Hindlimb muscle (tissue), 1 donor: ENCODE measurements at places on chromosomes 7 and 10. TPM values are rescaled to one million over a fixed set of nuclear protein-coding genes. Genes with fewer than 3 reads are reported as not detected.

IDI2 gene
- polyA plus RNA-seq = not detected

GPER1 gene
- polyA plus RNA-seq = 14.2 TPM

SPDYE5 gene
- polyA plus RNA-seq = 5.5 TPM

ETV1 gene
- polyA plus RNA-seq = 11.0 TPM

ANKRD2 gene
- 24.2 TPM for polyA plus RNA-seq

RBM33 gene
- polyA plus RNA-seq = 28.4 TPM

SPAG6 gene
- 6.5 TPM for polyA plus RNA-seq

GIMAP4 gene
- polyA plus RNA-seq = 18.7 TPM

ZCWPW1 gene
- polyA plus RNA-seq = 7.1 TPM

RGR gene
- 18.9 TPM for polyA plus RNA-seq

- DNase-seq = no peak
Observed at GRCh38 chr10:88082391-88082790, 219.0 kb downstream of the PTEN start.

DNA sequence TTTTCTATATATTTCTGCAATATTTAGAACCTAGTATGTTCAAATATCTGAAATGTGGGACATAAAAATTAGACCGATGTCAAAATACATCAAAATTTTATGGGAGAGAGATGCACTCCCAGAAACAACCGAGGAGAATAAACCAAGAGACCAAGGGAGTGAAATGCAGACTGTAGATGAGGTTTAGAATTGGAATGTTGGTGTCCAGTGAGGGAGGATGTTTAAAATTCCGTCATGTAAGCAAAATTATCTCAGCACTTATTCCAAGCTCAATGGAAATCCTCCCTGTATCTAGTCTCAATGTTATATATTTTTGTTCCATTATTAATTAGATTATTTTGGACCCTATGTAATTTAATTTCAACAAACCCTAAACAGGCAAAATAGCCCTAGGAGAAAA, 61.9 kb upstream of the MAGI2 start:
- no peak for DNase-seq

DNA sequence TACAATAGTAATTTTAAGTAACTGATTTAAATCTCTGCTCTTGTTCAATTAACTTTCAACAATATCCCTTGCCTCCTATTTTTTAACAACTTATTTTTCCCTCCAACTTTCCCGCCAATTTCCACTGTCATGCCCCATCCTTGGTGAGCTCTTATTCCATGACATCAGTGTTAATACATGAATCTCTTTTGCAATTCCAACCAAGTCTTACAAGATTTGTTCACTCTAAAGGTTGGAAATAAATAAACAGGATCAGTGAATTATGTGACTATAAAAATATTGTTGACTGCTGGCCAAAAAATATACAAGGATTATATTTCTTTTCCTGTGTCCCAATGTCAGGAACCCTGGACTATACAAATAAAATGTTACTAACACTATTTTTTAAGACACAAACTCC, 21.0 kb upstream of the AGMO start:
- no peak for DNase-seq

GRCh38 chr10:5563321-5563961, 38.7 kb downstream of the CALML3 start:
- DNase-seq = no peak

DNA sequence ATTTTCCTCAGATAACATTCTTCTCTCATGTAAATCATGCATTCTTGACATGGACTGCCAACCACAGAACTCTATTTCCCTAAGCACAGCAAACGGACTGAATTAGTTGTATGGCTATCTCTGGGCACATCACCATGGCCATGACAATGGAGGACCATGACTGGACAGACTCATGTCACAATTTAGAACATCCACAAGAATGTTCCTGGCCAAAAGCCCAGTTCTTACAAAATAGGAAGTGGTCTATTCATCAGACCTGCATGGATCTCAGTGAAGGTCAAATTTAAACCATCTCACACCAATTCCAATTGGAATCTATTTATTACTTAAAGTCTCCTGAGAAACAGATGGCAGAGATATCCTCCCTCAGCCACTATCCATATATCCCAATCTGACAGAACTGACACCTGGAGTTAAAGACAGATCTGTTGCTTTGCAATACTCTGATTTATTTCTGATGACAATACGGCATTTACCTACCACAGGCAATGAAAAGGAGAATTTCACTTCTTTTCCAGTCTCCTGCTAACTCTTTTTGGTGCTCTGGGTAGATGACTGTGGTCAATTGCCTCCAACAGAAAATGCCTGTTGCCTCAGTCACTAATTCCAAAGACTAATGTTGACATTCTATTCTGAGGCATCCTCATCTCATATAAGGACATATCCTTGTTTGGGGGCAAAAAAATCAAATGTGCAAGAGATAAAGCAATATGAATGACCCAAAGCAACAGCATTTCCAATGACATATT, 254.8 kb downstream of the HTR7 start:
- no peak for DNase-seq

GRCh38 chr7:70393956-70394355, 738.0 kb upstream of the GALNT17 start:
- DNase-seq = no peak

DNA sequence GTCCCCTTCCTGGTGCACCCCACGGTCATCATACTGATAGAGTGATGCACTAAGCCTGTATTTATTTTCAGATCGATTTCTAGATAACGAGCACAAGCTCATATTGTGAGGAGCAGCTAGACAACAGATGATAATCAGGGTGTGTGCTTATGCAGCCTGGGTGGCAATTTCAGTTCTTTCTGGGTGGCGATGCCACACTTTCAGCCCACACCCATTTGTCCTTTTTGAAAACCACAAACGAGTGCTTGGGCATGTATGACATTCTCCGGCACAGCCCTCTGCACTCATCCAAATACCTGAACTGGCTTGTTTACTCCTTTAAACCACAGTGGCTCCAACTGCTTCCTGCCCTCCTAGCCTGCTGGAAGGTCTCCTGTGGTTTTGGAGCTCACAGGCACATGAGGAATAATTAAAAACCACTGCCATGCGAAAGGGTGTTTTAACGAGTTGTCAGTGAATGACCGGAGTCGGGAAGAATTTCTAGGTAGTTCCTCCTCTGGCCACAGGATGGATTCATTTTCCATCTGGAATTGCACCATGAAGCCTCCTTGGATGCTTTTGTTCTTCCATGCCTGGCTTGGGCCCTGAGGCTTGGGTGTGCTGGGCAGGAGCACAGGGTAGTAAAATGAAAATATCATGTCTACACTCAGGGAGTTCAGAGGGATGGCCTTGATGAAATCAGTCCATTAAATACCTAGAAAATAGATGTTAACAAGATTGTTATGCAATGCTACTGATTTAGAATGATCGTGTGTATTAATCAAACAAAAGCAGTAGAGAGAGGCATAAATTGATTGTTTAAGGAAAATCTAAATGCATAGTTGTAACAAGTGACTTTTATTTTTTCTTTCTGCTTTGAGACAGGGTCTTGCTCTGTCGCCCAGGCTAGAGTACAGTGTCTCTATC, 52.4 kb upstream of the ITGB1 start:
- DNase-seq = no peak

DNA sequence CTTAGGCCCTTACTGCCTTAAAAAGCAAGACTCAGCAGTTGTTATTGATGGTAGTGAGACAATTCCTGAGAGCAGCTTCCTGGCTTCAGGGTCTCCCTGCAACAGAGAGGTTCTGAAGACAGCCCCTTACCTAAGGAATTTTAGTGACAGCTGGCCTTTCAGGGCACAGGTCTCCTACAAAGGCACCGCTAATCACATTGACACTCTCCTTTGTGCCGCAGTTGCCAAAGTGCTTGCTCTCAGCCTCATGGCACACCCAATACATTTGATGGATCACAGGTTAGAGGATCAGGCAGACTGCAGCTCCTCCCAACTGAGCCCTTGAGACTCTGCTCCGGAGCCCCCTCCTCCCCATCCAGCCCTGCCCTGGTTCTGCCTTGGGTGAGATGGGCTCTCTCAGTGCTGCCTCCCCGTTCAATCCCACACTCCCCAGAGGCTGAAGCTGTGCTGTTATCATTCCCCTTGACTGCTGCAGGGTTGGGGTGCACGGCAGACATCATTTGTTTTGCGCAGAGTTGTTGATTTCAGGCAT, 198.2 kb downstream of the EMX2 start:
- no peak for DNase-seq

DNA sequence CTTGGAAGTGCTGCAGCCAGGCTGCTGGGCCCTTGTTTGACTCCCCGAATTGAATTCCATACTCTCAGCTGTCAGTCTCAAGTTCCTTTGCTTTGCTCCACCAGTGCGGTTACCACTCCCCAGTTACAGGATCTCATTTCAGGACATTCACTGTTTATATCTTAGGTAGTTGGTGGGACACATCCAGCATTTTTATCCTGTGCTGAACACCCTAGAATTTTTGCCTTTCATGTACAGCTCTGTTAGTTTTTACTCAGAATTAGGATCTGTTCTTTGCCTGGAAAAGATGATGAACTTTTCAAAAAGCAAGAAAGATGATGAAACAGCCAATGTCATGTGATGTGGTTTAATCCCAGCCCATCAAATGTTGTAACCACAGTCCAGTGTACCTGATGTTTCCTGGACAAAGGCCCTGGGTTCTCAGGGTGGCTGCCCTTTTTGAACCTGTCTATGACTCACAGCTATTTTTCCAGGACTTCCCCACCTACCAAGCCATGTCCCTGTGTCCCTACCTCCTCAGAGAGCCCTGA, 149.7 kb downstream of the NOC3L start:
- no peak for DNase-seq

GRCh38 chr10:12782537-12782936, 219.0 kb downstream of the CCDC3 start:
- no peak for DNase-seq

DNA sequence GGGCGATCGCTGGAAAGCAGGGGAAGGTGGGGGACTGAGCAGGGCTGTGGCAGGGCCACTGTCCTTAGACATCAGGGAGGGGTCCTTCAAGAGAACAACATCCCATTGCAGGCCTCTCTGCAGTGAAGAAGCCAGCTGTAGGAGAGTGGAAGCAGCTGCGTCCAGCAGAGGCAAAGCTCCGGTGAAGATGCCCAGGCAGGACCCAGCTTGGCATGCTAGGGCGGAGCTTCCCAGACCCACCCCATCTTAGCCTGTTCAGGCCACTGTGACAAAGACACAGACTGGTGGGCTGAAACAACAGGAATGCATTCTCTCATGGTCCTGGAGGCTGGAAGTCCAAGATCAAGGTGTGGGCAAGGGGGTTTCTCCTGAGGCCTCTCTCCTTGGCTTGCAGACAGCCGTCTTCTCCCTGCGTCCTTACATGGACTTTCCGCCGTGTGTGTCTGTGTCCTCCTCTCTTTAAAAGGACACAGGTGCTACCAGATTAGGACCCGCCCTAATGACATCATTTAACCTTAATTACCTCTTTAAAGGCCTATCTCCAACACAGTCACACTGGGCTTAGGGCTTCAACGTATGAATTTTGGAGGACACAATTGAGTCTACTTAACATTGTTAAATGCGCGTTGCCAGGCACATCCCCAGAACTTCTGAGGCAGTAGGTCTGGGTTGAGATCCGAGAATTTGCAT, 178.1 kb upstream of the GRB10 start:
- DNase-seq = no peak

GRCh38 chr10:70785190-70785589, at the start of gene TBATA:
Gene TBATA (minus strand): TSS chr10:70785377. CDS start chr10:70783379, 1,998 bp downstream.
- DNase-seq = no peak

DNA sequence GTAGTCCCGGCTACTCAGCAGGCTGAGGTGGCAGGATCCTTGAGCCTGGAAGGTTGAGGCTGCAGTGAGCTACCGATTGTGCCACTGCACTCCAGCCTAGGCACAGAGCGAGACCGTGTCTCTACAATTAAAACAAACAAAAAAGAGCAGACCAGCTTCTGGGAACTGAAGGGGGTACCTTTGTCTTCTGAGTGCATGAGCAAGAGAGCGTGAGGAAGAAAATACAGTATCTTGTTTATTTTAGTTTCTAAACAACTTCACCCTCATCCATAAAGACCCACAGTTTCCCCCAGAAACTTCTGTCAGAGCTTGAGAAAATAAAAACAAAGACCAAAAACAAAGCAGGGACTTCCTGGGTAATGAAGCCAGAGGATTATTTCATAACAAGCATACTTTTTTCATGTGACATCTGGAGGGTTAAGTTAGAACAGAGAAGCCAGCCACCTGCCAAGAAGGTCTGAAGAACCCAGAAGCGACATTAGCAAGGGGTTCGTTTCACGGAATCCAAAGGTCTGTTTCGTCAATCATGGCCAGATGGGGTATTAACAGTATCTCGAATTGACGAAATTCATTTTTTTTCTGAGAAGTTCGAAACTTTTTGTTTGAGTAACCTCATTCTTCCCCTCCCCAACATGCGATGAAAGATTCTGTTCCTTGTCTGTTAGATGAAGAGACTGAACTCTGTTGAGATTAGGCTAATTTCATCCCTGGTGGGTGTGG, 10.2 kb upstream of the IL2RA start:
- no peak for DNase-seq

GRCh38 chr10:73644767-73645166, 3.5 kb upstream of the MYOZ1 start:
- no peak for DNase-seq

DNA sequence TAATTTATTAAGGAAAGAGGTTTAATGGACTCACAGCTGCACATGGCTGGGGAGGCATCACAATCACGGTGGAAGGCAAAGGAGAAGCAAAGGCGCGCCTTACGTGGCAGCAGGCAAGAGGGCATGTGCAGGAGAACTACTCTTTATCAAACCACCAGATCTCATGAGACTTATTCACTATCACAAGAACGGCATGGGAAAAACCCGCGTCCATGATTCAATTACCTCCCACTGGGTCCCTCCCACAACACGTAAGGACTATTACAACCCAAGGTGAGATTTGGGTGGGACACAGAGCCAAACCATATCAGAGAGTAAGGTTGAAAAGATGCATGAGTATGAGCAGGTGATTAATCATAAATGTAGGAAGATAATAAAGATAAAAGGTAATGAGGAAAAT, 3.2 kb upstream of the JCAD start:
- DNase-seq = no peak

- peak; percentile 20 for DNase-seq
Observed at GRCh38 chr7:106552645-106553445, 108.1 kb downstream of the CCDC71L start.

DNA sequence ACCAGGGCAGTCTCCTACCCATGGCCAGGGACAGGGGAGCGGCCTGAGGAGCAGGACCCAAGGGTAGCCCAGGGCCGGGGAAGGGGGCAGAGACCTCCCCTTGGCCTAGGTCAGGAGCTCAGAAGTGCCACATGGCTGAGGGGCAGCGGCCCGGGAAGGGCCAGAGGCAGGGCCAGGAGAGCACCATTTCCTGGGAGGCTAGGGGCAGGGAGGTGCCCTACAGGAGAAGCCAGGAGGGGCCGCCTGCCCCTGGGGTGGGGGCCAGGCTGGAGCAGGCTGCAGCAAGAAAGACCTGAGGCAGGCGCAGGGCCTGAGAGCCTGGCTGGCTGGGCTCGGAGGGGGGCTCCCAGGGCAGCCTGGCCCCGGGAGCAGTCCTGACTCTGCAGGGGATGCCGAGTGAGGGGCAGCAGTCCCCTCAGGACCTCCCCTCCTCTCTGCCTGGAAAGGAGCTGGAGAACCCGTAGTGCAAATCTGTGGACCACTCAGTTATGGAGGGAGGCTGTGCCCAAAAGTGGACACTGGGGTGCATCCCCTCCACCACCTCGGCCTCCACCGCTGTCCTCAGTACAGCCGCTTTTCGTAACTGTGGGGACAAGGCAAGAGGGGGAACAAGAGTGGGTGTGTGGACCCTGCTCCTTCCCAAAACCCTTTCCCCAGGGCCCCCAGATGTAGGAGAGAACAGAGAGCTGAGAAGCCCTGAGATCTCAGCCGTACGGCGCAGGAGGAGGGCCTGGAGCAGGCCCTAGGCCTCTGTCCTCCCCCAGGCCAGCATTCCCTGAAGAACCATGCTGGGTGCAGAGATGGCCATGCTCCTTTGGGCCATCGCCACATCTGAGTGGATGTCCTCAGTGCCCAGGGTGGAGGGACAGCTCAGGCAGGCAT, 17.1 kb downstream of the IMPDH1 start:
- no peak for DNase-seq
